ENCODE measurements at places on chromosomes 5 and 9. TPM values are rescaled to one million over a fixed set of nuclear protein-coding genes. Genes with fewer than 3 reads are reported as not detected.

- no peaks in the 10 kb centered on the region for H3K27me3 ChIP-seq
- no peaks in the 10 kb centered on the region for H3K36me3 ChIP-seq
- no peak overlapping the region for H3K4me3 ChIP-seq
- no peak overlapping the region for H3K27ac ChIP-seq
- no peaks in the 10 kb centered on the region for H3K4me1 ChIP-seq
These were observed 18.8 kb downstream of the FBXL7 start for GRCh38 chr5:15518786-15519185.

GRCh38 chr5:88555674-88556073 lies 287.0 kb upstream of the TMEM161B start:
- H3K4me3 ChIP-seq = no peak overlapping the region
- no peak overlapping the region for H3K27ac ChIP-seq
- H3K27me3 ChIP-seq = no peaks in the 10 kb centered on the region

- H3K36me3 ChIP-seq = no peaks in the 10 kb centered on the region
- no peaks in the 10 kb centered on the region for H3K4me1 ChIP-seq
- H3K27me3 ChIP-seq = no peaks in the 10 kb centered on the region
- no peak overlapping the region for H3K27ac ChIP-seq
- no peak for DNase-seq
- H3K4me3 ChIP-seq = no peak overlapping the region
These were observed 7.0 kb upstream of the MAMDC2 start for GRCh38 chr9:70036641-70037040.

GRCh38 chr5:38866362-38867031 lies 20.7 kb downstream of the OSMR start:
- H3K27me3 ChIP-seq = no peaks in the 10 kb centered on the region
- no peak for DNase-seq
- no peak overlapping the region for H3K4me3 ChIP-seq
- H3K36me3 ChIP-seq = no peaks in the 10 kb centered on the region
- H3K27ac ChIP-seq = no peak overlapping the region
- no peaks in the 10 kb centered on the region for H3K4me1 ChIP-seq

DNA sequence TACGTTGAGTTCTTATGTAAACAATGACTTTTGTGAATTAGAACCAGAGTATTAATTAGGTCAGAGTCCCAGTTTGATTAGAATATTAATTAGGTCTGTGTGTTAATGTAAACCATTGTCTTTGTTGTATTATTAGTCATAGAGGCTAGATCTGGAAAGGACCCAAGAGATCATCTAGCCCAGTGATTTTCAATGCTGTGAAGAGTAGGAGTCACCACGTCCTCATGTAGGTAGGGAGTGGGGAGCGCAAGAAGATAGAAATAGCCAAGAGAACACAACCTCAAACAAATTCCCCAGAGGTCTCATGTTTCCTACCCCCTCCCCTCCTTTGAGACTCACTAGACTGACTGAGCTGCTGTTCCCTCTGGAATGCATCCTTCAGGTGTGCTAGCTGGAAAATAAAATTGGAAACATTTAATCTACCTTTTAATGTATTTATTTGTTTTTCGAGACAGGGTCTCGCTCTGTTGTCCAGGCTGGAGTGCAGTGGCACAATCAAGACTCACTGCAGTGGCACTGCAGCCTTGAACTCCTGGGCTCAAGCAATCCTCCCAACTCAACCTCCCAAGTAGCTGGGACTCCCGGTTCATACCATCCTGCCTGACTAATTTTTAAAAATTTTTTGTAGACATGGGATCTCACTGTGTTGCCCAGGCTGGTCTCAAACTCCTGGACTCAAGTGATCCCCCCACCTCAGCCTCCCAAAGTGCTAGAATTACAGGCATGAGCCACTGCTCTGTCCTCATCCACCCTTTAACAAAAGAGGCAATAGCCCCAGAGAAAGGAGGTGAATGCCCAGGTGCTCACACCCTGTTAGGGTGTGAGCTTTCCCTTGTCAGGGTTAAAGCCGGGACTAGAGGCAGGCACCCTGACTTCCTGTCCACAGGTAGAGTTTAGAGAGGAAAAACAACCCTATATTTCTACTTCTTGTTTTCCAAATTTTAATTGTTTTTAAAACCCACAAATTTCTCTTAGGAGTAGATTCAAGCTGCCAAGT lies 92.9 kb downstream of the INIP start:
- no peak for DNase-seq
- peaks cover 3% of the 10 kb centered on the region for H3K4me1 ChIP-seq
- H3K36me3 ChIP-seq = no peaks in the 10 kb centered on the region
- no peak overlapping the region for H3K4me3 ChIP-seq
- H3K27ac ChIP-seq = no peak overlapping the region

- H3K4me1 ChIP-seq = no peaks in the 10 kb centered on the region
- no peak overlapping the region for H3K27ac ChIP-seq
- H3K4me3 ChIP-seq = no peak overlapping the region
These were observed 24.2 kb downstream of the GALNT12 start for GRCh38 chr9:98831696-98832095.

DNA sequence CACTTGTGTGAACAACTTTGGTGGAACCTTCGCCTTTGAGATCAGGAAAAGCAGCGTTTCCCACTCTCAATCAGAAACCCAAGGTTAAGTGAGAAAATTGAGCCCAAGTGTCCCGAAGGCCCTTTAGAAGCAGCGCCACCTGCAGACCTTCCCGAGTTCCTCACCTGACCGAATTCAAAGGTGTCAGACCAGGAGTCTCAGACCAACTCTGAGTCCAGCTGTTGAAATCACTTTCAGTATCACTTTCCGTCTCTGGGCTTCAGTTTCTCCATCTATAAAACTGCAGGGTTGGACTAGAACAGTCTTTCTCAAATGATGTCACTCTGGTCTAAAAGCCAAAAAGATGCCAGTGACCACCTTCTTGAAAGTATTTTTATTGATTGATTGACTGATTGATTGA lies 31.7 kb upstream of the GRHPR start:
- no peak overlapping the region for H3K4me3 ChIP-seq
- H3K27ac ChIP-seq = no peak overlapping the region
- H3K4me1 ChIP-seq = no peaks in the 10 kb centered on the region
- no peaks in the 10 kb centered on the region for H3K36me3 ChIP-seq

DNA sequence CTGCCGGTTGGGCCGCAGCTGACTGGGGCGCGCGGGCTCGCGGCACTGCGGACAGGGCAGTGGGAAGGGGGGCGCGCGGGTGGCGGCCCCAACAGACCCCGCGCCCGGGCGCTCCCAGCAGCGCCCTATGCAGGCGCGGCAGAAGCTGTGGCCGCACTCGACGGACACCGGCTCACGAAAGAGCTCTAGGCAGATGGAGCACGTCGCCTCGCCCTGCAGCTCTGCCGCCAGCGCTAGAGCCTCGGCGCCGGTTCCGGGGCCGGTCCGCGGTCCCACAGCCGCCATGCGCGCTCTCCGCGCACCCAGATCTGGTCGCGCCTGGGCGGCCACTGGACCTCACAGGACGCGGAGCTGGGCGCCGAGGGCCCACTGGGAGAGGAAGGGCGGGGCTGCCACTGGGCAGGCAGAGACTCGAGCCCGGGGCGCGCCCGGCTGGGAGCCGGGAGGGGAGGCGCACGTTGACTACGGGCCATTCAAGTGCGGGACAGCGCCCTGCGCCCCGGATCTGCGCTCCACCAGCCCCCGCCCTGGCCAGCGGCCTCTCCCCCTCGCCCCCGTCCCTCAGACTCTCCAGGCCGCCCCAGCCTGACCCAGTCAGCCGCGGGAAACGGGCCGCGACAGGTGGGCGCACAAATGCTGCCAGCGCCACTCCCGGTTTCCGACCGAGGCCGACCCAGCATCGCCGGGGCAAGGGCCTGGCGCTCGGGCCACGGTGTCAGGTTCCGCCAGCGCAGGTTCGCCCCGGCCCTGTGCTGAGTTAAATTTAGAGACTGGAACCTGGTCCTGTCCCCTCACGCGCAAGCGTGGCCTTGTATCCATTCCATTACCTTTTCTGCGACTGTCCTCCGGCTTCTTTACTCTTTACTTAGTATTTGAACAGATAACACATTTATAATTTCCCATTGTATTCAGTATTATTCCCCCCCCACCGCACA lies at the start of gene TRIM7:
TSS of gene TRIM7 (minus strand) at position 371 of the 935 bp plus-strand sequence. CDS start at position 285, 86 bp downstream.
- H3K36me3 ChIP-seq = peaks cover 7% of the 10 kb centered on the region
- H3K4me1 ChIP-seq = no peaks in the 10 kb centered on the region

DNA sequence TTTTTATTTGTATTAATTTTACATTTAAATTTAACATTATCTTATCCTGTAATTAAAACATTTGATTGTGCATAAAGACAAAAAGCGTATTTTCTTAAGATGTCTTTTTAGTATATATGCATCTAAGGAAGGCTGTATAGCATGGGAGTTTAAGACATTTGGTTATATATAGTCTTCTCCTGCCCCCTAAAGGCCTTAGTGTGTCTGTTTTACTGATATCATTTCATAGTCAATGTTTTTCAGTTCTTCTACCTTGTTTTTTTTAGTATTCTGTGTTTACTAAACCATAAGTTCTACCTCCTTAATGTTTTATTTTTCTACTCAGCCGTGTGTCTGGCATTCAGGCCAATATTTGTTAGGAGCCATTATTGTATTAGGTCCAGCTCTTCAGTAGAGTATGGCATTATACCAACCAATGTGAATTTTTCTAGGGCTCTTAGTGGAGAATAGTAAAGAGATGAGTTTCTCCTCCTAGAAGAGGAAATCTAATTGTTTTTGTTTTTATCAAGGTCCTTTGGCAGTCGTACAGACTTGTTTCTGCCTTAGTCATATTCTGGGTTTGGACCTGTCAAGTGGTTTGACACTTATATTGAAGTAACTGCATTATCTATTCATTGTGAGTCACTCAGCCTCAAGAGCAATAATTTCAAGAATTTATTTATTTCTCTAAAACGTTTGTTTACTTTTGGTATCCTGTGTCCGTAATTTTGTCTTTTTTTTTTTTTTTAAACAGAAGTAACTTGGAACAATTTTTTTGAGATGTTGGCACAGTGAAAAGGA lies 74.8 kb downstream of the SLF1 start:
- H3K36me3 ChIP-seq = peaks cover 35% of the 10 kb centered on the region
- no peak overlapping the region for H3K4me3 ChIP-seq
- no peaks in the 10 kb centered on the region for H3K27me3 ChIP-seq
- no peaks in the 10 kb centered on the region for H3K4me1 ChIP-seq

DNA sequence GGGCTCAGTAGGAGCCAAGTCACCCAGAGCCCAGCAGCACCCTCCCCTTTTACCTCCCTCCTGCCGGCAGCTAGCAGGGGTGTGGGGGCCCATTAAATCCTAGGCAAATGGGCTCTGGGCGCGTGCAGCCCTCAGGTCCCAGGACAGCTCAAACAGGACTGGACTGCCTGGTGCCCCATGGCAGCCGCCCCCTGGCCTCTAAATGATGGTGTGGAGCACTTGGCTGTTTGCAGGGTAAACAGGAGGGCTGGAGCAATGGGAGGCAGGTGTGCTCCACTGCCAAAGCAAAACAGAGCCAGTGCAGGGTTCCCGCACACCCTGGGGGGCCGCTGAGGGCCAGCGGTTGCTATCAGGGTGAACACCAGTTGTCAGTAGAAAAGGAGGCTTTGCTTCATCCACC lies 55.9 kb upstream of the C5orf58 start:
- no peaks in the 10 kb centered on the region for H3K27me3 ChIP-seq
- H3K4me1 ChIP-seq = no peaks in the 10 kb centered on the region
- no peak overlapping the region for H3K4me3 ChIP-seq
- DNase-seq = no peak
- H3K36me3 ChIP-seq = no peaks in the 10 kb centered on the region
- H3K27ac ChIP-seq = no peak overlapping the region

DNA sequence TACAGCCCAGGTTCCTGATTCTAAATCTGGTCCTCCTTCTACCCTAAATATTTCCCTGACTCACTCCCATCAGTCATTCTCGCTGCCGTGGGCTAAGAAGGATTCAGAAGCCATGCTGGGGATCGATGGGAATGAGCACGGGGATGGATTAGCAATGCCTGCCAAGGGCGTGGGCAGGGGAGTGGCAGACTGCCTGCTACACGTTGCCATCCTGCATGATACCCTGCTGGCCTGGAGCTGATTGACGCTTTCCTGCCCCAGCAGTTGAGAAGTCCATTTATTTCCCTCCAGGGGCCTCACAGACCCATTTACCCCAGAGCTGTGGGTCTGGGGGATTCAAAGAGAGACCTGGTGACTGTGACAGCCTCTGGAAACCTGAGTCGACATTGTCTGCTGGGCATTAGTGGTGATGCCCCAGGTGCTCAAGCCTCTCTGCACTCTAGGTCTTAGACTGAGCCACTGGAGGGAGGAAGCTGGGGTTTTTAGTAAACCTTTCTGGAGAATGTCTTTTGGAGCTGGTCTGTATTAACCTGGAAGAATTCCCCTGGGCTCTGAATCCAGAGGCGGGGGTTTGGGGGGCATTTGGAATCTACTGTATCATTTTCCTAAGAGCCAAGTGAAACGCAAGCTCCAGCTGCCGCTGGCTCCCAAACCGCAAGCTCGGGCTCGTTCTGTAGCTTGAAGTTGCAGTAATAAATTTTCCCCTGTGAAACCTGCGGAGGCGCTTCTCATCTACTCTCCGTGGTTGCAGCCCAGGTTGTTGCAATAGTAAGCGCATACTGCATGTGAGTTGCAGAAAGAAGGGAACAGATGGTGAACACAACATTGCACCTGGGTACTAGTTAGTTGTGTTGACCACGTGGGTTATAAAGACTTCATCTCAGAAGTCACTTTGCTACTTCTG lies 76.3 kb upstream of the RAPGEF1 start:
- H3K4me3 ChIP-seq = no peak overlapping the region
- no peak overlapping the region for H3K27ac ChIP-seq
- H3K36me3 ChIP-seq = no peaks in the 10 kb centered on the region
- H3K4me1 ChIP-seq = 0 out of 2 replicates have a peak, but pooled peaks cover 2% of the 10 kb centered on the region
- H3K27me3 ChIP-seq = no peaks in the 10 kb centered on the region
- no peak for DNase-seq

DNA sequence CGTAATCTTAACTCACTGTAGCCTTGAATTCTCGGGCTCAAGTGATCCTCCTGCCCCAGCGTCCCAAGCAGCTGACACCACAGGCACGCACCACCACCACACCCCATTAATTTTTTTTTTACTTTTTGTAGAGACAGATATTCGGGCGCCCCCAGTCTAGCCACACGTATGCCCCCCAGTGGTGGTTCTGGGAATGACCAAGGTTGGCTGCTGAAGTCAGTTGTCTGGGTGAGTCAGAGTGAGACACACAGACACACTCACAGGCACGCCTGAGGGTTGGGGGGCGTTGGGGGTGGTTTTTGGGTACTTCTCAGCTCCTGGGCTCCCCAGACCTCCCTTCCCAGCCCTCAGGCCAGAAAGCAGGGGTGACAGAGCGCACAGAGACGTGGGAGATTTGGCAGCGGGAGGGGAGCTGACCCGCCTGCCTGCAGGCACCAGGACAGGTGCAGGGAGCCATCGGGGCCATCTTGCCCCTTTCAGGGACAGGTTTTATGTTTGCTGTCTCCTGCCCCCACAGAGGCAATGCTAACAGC lies 4.2 kb upstream of the ENTPD8 start:
- no peak overlapping the region for H3K27ac ChIP-seq
- no peaks in the 10 kb centered on the region for H3K27me3 ChIP-seq
- no peak overlapping the region for H3K4me3 ChIP-seq
- peaks cover 7% of the 10 kb centered on the region for H3K36me3 ChIP-seq

- H3K27me3 ChIP-seq = no peaks in the 10 kb centered on the region
- H3K4me3 ChIP-seq = no peak overlapping the region
- H3K4me1 ChIP-seq = no peaks in the 10 kb centered on the region
- no peak for DNase-seq
- H3K36me3 ChIP-seq = no peaks in the 10 kb centered on the region
- H3K27ac ChIP-seq = no peak overlapping the region
These were observed 132.8 kb upstream of the PAPPA start for GRCh38 chr9:116020801-116021200.

OTP gene
- total RNA-seq = not detected

ORM2 gene
- total RNA-seq = 0.90 TPM

C9 gene
- total RNA-seq = not detected

LCP2 gene
- 0.26 TPM for total RNA-seq

SPATA31C1 gene
- not detected for total RNA-seq

ZNF454 gene
- total RNA-seq = 0.88 TPM
